ENCODE measurements at places on chromosomes 11 and 22.

DNA sequence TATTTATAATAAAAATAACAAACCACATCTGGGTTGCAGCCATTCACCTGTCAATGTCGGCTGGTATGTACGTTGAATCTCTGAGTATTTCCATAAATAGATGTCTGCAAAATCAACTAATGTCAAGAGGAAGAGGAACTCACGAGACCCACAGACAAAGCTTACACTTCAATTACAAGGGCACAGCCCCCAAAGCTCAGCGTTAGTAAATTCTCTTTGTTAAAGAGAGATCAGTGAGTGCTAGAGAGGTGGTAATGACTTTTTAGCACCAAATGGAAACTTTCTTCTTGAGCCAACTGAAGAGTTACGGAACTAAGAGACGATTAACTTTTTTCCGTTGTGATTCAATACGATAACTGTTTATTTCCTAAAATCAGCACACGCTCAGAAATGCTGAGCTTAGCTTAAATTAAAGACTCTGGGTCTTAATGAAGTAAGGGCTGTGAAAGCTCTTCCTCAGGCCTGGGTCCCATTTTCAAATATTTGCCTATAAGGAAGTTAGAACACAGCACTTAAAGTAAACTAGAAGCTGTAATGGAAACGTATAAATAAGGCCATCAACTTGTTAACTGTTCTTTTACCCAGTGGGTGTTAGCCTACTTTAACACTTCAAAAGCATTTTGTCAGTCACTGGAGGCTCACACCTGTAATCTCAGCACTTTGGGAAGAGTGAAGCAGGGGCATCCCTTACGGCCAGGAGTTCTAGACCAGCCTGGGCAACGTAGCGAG, 22.8 kb upstream of the TFIP11 start:
- DNase-seq: no peak

DNA sequence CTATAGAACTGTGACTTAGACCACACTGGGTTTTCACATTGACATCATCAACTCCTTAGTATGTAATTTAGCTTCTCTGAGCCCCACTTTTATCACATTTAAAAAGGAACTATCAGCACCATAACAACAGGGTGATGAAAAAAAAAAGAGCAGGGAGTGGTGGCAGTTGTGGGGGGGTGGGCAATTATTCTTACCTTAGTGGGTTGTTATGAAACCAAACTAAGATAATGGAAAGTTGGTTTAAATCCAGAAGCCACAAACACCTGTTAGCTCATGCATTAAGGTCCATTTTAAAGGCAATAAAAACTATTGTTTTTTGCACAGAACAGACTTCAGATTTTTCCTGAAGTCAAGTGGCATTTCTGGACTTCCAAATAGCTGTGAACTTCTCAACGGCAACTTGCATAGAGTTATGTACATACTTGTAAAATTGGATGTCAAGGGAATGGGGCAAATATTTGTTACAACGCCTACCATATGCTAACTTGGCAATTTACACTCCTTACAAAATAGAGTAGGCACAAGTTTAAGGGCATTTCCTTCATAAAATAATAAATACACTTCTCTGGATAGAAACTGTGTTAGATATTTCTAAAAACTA, 793.6 kb downstream of the DLG2 start:
- no peak for DNase-seq

DNA sequence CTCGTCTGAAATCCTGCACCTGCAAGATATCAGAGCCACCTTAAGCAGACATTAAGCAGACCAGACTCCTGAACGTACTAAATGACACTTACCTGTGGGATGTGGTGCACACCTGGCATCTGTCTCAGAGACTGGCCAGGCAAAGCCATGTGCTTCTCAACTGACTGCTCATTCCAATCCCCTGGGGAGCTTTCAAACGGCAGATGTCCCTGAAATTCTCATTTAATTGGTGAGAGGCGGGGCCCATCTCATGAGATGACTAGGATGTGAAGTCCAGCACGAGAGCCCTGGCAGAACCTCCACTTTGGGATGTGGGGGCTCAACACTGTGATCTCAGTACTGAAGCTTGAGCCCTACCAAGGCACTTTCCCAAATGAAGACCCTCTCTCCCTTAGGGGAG, 84.9 kb upstream of the HMGXB4 start:
- DNase-seq: no peak

GRCh38 chr11:74685905-74686304, 45.3 kb downstream of the CHRDL2 start:
- no peak for DNase-seq

DNA sequence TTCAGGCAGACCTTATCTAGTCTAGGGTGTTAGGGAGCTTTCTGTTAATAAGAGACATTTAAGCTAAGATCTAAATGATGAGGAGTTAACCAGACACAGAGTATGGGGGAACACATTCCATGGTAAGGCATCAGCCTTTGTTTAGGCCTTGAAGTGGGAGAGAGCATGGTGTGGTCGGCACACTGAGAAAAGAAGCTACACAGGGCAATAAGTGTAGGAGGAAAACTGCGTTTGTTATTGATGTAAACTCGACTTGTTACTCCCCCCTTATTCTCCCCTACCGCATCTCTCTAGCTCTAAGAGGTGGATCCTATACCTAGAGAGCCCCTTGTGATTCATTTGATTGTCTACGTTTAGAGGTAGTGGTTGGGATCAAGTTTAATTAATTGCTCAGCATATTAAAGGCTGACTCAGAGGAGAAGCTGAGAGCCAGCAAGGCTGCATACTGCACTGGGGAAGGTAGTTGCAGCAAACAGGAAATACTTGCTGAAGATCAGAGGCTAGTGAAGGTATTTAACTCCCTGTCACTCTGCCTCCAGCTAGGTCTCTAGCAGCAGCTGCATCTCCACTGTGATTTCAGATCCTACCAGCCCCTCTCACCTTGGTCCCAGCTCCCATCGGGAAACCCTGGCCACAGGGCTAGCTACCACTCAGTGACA, 86.8 kb upstream of the TEAD1 start:
- peak; percentile 77 for DNase-seq

DNA sequence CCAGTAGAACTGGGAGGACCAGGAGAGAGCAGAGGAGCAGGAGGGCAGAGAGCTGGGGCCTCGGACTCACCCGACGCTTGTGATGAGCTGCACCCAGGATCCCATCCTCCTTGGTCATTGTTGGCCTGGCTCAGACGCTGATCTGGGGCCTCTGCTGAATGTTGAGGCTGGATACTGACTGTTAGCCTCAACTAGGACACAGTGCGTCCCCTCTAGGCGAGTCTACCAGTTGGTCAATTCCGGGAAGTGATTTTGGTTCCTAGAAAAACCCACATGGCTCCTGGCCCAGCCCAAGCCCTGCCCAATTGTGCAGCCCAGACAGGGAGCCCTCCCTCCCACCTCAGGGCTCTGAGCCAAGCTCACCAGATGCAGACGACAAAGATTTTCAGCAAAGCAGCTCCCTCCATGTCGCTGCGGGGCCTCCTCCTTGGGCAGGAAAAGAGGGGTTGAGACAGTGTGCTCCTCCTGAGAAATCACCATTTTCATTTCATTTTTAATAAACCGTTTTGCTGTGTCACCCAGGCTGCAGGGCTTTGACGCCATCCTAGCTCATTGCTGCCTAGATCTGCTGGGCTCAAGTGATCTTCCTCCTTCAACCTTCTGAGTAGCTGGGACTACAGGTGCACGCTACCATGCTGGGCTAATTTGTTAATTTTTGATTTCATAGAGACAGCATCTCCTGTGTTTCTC, at the start of gene APOL4:
TSS of gene APOL4 (minus strand) at position 180 of the 690 bp plus-strand sequence. CDS start at position 105, 75 bp downstream.
- peak; percentile 52 for DNase-seq
